ENCODE measurements at places on chromosomes 2 and 18.

- DNase-seq = no peak
Measured at GRCh38 chr2:207676827-207677354, 34.5 kb upstream of the CCNYL1 start.

DNA sequence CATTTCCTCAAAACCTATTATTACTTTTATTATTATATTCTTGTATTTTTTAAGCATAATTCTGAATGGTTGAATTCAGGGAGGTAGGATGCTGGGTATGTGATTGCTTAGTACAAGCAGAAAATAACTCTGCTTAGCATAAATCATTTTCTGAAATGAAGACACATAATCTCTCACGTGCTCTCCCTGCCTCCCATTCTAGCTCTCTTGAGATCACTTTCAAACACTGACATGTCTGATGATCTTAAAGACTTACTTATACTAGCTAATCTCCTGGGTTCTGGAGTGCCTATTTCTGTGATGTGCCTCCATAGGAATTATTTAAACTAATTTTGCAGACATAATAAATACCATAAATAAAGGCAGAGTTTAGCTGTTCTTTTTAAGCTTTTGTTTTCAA, 1136.0 kb downstream of the SUCLG1 start:
- no peak for DNase-seq

GRCh38 chr2:79223539-79223938, 64.0 kb upstream of the REG3A start:
- DNase-seq = no peak

DNA sequence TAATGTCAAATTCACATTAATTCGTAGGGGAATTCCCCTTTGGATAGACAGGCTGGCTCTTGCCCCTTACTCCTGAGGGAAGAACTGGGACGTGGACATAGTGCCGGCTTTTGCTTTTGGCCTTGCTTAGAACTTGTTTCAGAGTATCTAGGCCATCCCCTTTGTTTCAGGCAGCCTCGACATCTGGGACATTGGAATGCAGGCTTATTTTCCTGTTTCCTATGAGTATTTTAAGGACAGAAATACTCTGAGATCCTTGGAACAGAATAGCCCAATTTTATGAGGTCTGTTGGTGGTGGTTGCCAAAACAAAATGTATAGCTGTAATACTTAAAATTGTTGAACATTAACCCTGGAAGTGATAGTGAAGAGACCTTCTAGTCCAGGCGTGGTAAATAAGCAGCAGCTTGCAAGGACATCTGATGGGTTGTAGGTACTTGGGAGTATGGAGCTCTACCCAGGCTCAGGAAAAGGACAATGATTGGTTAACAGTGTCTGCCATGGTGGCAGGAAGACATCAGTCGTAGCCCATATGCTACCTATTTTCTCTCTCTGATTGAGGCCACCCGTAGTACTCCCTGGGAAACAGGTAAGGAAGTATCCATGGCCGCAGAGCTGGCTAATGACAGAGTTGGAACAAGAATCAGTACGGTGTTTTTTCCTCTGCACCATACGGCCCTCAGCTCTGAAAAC, 112.4 kb downstream of the CDK15 start:
- DNase-seq = no peak

DNA sequence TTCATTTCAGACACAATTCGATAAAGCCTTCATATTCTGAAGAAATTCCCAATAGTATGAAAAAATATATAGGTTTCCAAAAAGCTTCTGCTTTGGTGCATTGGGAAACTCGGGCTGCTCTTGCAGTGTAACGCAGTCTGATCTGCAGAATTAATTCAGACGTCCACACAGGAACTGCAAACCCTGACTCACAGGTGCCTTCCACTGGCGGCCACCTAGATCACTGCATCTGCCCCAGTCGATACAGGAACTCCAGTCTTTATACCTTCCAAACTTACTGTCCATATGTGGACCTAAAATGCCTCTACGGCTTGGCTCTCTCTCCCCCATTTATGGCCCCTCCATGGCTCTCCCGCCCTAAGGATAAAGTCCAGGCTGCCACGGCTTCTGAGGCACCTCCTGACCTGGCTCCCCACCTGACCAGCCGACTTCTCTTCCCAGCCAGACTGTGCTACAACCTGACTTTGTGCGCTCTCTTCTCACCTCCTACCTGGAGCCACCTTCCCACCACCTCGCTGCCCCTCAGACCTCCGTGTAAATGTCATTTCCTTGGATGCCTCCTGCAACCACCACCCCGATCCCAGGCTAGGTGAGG, 39.7 kb downstream of the L3MBTL4 start:
- no peak for DNase-seq

DNA sequence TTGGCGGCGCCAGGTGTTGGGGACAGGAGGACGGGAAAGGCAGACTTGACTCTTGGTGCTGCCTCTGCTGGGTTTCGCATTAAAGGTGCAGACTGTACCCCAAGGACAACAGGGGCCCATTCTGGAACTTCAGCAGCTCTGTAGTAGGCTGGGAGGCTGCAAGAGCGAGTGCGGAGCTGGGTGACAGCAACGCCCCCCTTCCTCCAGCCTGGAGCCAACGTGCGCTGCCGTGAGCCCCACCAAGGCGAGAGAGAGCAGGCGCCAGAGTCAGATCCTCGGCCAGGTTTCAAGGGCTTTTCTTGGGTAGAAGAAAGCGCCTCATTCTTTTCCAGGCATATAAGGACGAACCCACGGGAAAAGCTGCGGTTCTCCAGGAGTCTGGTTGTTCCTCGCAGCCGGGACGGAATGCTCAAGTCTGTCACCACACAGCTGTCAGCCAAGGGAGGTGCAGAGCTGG, 1.9 kb downstream of the DOK6 start:
- no peak for DNase-seq

DNA sequence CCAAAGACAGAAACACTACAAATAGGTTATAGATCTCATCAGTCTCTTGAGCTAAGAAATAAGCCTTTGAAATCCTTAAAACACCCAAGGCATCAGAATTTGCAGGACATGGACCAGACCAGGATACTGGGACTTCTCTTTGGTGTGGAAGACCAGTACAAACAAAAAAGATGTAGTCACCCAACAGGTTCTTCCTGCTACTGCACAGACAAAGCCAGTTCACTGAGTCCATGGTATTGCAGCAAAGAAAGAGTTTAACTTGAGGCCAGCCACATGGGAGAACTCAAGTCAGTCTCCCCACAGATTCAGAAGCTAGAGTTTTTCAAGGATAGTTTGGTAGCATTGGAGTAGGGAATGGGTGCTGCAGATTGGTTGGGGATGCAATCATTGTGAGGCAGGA, 169.6 kb upstream of the NDUFV2 start:
- DNase-seq = no peak

GRCh38 chr18:35024965-35025364, 16.2 kb upstream of the MAPRE2 start:
- DNase-seq = no peak

DNA sequence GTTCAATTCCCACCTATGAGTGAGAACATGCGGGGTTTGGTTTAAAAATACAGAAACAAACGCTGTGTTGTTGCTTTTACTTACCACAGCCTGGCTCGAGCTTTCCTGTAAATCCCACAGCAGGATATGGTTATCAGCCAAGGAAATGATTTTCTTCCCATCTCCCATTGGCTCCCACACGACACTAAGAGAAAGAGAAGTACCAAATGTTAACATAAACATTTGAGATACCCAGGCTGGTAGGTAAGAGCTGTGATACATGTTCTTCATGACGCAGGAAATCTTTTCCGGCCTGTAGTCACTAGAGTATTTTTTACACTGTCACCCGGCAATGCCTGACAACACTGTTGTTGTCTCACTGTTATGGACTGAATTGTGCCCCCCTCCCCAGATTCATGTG, 163.6 kb downstream of the EIPR1 start:
- no peak for DNase-seq

DNA sequence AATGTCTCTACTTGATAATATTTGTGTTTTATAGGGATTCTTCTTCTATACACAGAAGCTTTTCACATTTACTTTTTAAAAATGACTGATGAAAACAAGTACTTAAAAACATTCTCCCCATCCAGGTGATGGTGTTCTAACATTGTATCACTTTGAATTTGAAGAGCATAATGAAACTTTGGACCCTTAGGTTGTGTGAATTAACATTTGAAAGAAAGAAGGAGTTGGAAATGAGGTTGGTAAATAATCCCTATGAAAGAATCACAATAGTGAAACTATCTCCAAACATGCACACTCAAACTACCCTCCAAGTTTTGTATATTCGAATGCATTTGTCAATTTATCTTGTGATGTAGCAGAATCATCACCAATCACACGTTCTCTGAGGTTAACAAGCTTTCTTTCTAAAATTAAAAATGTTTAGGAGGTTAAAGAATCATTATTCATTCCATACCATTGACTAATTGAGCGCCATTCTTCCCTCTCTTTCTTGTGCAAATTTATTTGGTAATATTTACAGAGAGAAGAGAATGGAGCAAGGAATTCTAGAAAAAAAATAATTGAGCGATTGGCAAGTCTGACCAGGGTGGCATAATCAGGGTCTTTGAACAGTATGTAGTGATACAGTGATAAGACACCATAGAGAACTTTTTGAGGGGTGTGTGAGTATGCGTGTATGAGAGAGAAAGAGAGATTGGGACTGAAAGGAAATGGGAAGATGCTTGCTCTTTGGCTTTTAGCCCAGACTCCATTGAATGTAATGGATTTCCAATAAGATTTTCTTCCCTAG, 260.0 kb upstream of the NRXN1 start:
- DNase-seq = no peak

- DNase-seq = no peak
Measured at GRCh38 chr2:207722773-207723424, 11.5 kb downstream of the CCNYL1 start.

GRCh38 chr18:22170421-22171257, 1.2 kb downstream of the GATA6 start:
- no peak for DNase-seq

- DNase-seq = peak; percentile 45
Measured at GRCh38 chr2:219571311-219572236, at the start of gene OBSL1. TSS of gene OBSL1 (minus strand) at chr2:219571539. CDS start at chr2:219571232, 307 bp downstream.

- DNase-seq = no peak
Measured at GRCh38 chr2:30722936-30723725, 84.1 kb downstream of the CAPN13 start.

- DNase-seq = no peak
Measured at GRCh38 chr2:128134573-128134972, 43.6 kb downstream of the UGGT1 start.

DNA sequence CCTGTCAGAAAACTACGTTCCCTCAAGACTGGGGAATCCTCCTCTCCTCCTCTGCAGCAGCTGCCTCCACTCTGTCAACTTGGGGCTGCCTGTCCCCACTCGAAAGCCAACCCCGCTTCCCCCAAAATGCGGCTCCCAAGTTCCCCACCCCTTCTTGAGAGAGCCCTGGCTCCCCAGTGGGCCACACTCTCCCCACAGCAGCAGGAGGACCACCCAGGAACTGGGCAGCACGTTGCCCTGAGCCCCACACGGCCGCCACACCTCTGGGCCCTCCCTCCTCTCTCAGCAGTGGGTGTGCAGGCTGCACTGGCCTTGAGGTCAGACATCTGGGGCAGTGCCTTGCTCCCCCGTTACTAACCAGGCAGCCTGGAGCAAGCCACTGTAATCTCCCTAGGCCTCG, 9.6 kb upstream of the TEX51 start:
- DNase-seq = no peak

- DNase-seq = no peak
Measured at GRCh38 chr2:241964133-241964532, 94.6 kb downstream of the RTP5 start.

GRCh38 chr2:70887550-70888246, 48.0 kb upstream of the ATP6V1B1 start:
- DNase-seq = peak; percentile 60

GRCh38 chr2:217622205-217623060, 380.4 kb downstream of the TNS1 start:
- peak; percentile 32 for DNase-seq

DNA sequence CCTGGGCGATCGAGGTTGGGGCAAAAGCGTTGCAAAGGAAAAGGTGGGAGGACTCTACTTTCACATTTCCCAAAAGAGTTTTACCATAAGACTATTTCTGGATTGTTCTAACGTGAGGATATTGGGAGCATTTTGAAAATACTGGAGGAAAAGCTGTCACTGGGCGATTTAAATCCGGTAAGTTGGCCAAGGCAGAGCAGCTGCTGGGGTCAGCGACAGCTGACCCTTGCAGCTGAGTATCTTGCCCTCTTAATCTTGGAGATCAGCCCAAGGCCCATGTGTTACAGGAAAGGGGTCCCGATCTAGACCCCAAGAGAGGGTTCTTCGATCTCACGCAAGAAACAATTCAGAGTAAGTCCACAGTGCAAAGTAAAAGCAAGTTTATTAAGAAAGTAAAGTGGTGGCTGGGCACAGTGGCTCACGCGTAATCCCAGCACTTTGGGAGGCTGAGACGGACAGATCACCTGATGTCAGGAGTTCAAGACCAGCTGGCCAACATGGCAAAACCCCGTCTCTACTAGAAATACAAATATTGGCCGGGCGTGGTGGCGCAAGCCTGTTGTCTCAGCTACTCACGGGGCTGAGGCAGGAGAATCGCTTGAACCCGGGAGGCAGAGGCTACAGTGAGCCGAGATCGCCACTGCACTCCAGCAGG, 964 bp upstream of the ST3GAL5 start:
- no peak for DNase-seq

GRCh38 chr2:233209117-233209532, 42.3 kb upstream of the ATG16L1 start:
- DNase-seq = no peak

DNA sequence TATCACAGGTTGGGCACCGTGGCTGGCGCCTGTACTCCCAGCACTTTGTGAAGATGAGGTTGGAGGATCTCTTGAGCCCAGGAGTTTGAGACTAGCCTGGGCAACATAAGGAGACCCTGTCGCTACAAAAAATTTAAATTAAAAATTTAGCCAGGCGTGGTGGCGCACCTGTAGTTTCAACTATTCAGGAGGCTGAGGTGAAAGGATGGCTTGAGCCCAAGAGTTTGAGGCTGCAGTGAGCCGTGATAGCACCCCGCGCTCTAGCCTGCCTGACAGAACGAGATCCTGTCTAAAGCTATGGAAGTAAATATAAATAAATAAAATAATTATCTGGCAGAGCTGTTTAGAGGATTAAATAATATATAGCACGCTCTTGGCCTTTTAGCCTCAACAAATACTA, 1.4 kb upstream of the SH3RF3 start:
- DNase-seq = no peak

DNA sequence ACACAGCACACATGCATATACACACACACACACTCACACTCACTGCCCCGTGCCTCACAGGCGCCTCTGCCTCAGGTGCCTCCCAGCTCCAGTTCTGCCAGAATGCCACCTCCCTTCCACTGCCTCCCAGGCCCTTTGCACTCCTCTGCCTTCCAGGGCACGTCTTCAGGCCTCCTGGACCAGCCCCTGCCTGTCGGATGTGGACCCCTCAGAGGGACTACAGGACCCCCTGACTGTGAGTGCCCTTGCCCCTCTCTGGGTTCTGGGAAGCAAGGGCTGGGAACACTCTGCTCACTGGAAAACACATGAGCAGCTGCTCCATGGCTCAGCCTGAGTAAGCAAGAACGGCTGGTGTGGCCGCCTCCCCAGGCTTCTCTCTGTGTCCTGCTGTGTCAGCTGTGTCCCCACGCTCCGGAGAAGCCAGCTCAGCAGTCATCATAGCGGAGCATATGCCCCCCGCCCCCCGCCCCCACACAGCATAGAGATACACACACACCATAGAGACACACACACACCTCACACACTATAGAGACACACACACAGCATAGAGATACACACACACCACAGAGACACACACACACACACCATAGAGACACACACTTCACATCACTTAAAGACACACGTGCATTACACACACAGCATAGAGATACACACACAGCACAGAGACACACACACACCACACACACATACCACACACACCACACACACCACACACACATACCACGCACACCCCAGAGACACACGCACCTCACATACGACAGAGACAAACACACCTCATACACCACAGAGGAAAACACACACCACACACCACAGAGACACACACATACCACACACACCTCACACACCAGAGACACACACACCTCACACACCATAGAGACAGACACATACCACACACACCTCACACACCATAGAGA, 271.3 kb downstream of the CYRIA start:
- DNase-seq = no peak

Data from NCI-H774 (cell line).